ENCODE measurements at places on chromosomes 1 and 21. TPM values are rescaled to one million over a fixed set of nuclear protein-coding genes. Genes with fewer than 3 reads are reported as not detected.

Gene TAL1
- polyA plus RNA-seq = not detected

Gene YTHDF2
- polyA plus RNA-seq = 47.3 TPM

Gene GUCA2A
- polyA plus RNA-seq = not detected

Gene EPS15
- polyA plus RNA-seq = 74.0 TPM

Gene RIIAD1
- 67.9 TPM for polyA plus RNA-seq

Gene KCNT2
- polyA plus RNA-seq = 3.4 TPM

Gene B3GALT5
- not detected for polyA plus RNA-seq

Gene ERICH3
- 11.1 TPM for polyA plus RNA-seq

Gene SELL
- polyA plus RNA-seq = not detected

Gene RAB4A
- polyA plus RNA-seq = 33.3 TPM

Gene IGSF9
- polyA plus RNA-seq = not detected

Gene CADM3
- polyA plus RNA-seq = 12.1 TPM

Gene DCST1
- polyA plus RNA-seq = not detected

Gene ADAMTS5
- polyA plus RNA-seq = 0.15 TPM

Gene ADARB1
- 29.7 TPM for polyA plus RNA-seq

Gene PLD5
- 10.0 TPM for polyA plus RNA-seq

Gene STRIP1
- polyA plus RNA-seq = 6.6 TPM

Gene CFHR2
- polyA plus RNA-seq = not detected

Gene ALG14
- polyA plus RNA-seq = 74.5 TPM

Gene ZBTB8A
- 0.31 TPM for polyA plus RNA-seq

Gene SMPDL3B
- 152 TPM for polyA plus RNA-seq

Gene ANGPTL3
- polyA plus RNA-seq = not detected

Gene SAMSN1
- polyA plus RNA-seq = not detected

Gene THRAP3
- 44.4 TPM for polyA plus RNA-seq

Gene C1orf185
- polyA plus RNA-seq = not detected

Gene G0S2
- 1.0 TPM for polyA plus RNA-seq

Gene PTPRC
- 1.3 TPM for polyA plus RNA-seq

Gene MAP10
- polyA plus RNA-seq = 1.5 TPM

Gene YRDC
- 15.5 TPM for polyA plus RNA-seq

Gene PLCH2
- polyA plus RNA-seq = 0.22 TPM

Gene DENND2C
- polyA plus RNA-seq = 2.9 TPM

Gene S100B
- 1,112 TPM for polyA plus RNA-seq

Gene PPFIA4
- 0.23 TPM for polyA plus RNA-seq

Gene MPZ
- polyA plus RNA-seq = not detected

Gene FAM163A
- not detected for polyA plus RNA-seq

Gene DIRAS3
- polyA plus RNA-seq = not detected

Gene GSTM1
- 26.0 TPM for polyA plus RNA-seq

Gene OR2M3
- not detected for polyA plus RNA-seq

Gene WDR64
- not detected for polyA plus RNA-seq

Gene OXCT2
- not detected for polyA plus RNA-seq

Gene KCNK1
- polyA plus RNA-seq = 186 TPM

Gene KRTAP19-1
- not detected for polyA plus RNA-seq

Gene CLDN14
- polyA plus RNA-seq = not detected

Gene IFI44L
- polyA plus RNA-seq = 2.9 TPM
